ENCODE measurements at places on chromosomes 2 and 18.

DNA sequence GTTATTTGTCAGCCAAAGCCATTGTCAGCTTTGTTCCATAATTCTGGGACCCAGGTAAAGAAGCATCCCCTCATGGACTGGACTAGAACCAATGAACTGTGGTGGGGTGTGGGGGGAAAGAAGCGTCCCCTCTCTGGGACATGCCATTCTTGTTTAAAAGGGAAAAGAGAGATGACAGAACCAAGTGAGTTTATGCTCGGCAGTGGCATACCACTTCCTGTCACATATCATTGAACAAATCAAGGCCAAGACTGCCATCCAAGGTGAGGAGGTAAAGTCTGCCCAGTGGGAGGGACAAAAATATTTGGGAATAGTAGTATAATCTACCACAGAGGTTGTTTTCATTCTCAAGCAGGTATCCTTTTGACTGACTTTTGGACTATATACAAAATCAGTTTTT is 4.7 kb upstream of the GLS start:
- no peak for DNase-seq

DNA sequence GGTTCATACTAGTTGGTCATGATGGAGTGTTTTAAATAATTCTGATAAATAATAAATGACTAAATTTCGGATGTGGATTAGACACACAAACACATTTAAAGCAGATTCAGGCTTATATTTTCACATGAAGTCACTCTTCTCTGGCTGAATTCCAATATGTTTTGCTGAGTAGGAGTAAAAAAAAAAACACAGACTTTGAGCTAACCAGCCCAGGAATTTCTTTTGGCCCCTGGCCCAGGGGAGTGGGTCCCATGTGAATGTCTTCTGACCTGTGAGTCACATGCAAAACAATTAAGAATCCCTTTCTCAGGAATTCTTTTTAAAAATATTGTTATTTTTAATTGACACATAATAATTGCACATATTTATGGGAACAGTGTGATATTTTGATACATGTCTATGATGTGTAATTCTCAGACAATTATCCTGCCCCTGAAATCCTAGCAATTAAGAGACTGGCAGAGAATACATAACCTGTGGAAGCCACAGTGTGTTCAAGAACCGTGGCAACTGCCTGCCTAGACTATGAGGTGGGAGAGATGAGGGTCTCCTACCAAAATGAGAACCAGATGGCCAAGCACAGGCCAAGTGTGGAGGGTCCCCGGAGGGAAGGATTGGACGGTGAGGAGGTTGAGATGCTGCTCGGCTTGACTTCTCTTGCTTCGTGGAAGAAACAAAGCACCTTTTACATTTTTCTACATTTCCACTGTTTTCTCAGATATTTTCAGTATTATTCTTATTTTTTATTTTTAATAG is 236.4 kb downstream of the PIEZO2 start:
- no peak for DNase-seq

GRCh38 chr18:9017905-9018227 is 84.6 kb upstream of the NDUFV2 start:
- no peak for DNase-seq

- no peak for DNase-seq
Observed at GRCh38 chr2:16325016-16325975, 340.3 kb downstream of the CYRIA start.

DNA sequence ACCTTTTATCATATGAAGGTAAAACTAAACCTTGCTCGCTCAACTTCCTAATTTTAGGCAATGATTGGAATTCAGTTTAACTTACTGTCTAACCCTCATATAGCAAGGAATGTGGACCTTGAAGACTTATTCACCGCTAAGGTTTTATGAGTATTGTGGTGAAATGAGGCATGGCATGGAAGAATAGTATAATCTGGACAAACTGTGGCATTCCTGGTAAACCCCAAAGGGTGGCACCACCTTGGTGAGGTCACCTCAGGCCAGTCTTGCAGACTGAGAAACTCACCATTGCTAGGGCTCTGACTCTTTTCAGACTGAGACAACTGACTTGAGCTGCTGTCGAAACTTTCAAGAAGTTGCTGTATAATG is 51.1 kb upstream of the EHBP1 start:
- no peak for DNase-seq

DNA sequence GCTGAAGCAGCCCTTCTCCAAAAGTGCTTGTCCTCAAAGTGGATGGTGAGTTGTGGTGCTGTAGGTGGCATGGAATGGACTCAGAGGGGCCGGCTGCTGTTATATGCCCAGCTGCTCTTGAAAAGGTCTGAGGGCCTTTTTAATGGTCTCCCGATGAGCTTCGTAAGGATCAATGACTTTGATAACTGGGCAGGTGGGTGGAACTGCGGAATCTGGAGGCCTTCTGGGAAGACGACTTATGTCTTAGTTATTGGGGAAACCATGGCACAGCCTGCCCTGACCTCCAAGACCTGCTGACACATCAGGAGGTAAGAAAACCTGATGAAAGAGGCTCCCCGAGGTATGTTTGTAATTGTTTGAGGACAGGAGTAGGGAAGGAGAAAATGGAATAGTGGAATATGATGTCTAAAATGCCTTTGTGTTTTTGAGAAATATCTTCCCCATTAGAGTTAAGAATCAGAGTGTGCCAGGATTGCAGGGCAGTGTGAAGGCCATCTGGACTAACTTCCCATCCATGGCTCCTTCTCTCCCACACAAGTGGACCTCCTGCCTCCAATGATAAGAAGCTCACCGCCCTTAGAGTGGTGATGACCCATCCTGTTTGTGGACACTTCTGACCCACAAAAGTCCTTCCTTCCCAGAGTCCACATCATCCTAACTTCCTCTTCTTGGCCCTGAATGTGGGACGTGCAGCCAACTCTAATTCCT is 236.1 kb downstream of the FHOD3 start:
- DNase-seq, result no peak

DNA sequence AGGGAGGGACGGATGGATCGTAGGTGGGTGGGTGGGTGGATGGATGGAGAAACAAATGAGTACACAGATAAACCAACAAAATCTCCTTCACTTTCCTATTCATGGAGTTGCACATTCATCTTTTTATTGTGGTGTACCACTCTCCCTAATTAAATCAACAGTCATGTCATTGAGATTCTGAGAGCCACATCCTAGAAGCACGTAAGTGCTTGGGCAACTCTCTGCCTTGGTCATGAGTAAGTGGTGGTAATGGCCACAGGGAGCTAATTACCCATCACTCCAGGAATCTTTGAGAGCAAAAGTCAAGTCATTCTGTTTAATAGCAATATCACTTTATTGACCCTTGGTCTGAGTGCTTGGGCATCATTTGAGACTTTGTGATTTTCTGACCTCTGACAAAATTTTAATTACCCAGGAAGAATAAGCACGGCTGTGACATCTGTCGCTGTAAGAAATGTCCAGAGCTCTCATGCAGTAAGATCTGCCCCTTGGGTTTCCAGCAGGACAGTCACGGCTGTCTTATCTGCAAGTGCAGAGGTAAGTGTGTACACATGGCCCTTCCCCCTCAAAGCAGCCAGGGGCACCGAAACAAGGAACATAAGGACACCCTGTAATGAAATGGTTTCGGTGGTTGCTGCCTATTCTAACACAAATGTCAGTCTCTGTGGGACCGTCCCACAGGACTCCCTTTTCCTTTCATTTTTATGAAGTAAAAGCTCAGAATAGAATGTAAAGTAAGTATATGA is 85.9 kb downstream of the FEZ2 start:
- no peak for DNase-seq

DNA sequence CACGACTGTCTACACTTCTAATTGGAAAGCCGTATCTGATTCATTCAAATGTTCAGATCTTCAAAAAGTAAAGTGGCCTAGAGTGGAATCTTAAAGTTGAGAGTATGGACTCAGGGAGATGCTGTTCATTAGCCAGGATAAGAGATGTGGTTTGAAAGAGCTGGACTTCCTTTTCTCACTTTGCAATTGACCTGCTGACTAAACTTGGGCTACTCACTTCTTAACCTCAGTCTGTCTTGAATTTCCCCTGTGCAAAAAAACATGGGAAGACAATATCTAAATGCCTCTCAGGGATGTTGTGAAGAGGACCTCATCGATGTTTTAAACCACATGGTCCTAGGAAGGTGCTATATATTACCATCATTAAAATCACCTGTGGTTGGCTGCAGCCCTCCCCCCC is 64.1 kb downstream of the BCL2 start:
- no peak for DNase-seq

- no peak for DNase-seq
Observed at GRCh38 chr2:225400060-225400511, 576 bp downstream of the NYAP2 start.

DNA sequence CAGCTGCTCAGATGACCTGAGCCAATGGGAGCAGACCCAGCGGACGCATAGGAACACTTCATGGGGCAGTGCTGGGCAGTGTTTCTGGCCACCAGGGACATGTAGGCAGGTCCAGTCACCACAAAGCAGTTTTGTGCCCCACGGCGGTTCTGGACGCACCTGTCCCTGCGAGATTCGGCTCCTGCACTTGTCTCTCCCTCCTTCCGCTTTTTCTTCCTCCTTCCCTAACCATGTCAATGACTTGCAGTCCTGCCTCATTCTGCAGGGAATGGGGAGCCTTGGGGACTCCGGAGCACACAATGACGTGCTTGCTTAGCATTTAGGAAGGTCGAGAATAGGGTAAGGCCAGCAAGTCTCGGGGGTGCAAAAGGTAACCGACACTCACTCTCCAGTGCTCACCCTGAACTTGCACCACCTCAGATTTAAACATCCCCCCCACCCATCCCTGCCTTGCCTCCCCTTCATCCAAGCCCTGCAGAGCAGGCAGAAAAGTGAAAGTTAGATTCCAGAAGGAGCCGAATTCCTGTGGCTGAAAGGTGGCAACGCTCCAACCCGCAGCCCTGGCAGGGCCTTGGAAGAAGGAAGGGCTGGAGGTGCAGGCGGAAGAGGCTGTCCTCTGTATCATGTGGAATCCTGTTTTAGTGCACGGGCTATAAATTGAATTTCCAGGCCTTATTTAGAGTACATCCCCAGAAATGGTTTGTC is 40.5 kb upstream of the ATG16L1 start:
- DNase-seq, result no peak

GRCh38 chr2:190088917-190089316 is 26.4 kb upstream of the MSTN start:
- no peak for DNase-seq

- no peak for DNase-seq
Observed at GRCh38 chr2:142756430-142756829, 121.0 kb upstream of the KYNU start.

DNA sequence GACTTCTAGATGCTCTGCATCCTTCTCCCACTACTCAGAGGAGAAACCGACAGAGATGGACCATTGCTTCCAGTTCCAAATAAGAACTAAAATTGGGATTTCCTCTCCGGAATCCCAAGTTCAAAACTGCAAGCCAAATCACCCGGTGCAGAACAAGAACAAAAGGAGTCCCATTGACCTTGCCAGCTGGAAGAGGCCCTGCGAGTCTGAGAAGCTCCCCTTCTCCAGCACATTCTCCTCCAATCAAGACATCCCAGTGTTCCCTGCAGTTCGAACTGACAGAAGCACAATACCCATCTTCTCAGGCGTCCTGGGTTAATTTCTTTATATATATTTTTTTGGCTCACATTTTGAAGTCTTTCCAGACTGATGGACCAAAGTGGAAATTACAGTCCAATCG is 195.3 kb upstream of the MEIS1 start:
- DNase-seq, result no peak

All from omental fat pad (tissue), 4 donors.